ENCODE measurements at places on chromosomes 11 and 22.

DNA sequence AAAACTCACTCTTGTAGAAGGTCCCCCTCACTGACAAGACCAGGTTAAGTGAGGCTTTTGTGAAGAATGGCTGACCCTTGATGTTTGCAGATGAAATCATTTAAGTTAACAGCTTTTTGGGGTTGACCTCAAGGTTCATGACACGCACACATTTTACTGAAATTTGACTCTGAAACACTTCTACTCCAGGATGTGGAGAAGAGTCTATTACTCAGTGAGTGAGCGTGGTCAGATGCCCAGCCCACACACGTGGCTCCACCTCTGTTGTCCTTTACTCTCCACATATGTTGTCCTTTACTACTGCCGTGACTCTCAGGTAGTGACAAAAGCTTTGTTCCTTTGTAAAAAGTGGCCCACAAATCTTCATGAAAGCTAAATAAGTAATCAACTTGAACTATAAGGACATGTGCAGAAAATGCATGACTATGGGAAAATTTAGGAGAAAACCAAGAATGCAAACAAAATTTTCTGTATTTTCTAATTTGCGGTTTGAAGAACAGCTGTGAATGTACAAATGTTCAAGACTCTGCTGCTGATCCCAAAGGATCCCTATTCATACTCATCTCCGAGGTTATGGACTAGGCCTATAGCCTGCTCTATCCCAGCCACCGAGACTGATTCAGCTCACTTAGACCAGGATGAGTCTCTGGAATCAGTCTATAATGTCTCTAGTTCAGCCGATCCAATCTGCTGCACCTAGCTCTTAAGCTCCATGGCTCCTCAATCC, 22.4 kb downstream of the XRRA1 start:
- no peak for DNase-seq

- no peak for DNase-seq
These were observed 211.0 kb downstream of the NAV2 start for GRCh38 chr11:19923626-19924025.

DNA sequence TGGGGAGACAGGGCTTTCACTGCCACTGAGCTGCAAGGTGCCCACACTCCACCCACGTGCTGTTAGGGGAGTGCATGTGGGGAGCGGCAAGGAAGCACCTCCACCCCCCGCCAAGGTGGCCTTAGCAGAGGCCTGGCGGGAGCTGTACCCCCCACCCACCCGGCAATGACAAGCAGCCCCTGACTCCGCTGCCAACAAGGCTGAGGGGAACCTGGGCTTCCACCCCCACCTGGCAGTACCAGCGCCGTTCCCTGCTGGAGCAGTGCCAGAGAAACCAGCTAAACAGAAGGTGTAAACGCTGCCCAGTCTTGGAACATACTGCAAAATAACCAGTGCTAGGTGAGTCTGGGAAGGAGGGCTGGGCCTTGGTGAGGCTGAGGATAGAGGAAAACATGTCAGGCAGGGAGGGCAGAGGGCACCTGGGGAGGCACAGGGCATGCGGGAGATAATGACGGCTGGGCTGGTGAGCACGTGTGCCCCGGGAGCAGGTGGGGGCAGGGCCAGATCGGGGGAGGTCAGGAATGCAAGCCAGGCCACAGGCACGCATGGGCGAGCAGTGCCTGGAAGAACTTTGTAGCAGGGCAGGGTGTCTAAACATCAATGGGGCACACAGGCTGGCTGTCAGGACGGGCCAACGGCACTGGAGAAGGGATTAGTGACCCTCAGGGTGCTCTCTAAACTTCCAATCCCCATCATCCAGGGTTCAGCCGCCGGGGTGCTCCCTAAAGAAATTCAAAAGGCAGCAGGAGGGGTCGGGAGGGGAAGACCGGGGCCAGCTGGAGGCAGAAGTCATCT, 6.6 kb downstream of the CERK start:
- no peak for DNase-seq

DNA sequence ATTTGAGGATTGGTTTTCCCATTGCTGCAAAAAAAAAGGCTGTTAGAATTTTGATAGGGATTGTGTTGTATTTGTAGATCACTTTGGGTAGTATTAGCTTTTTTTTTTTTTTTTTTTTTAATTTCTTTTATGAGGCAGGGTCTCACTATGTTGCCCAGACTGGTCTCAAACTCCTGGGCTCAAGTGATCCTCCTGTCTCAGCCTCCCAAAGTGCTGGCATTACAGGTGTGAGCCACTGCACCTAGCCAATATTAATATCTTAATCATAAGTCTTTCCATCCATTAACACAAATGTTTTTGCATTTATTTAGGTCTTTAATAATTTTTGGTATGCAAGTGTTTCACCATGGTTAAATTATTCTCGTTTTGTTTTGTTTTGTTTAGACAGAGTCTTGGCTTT, 23.0 kb upstream of the AIFM3 start:
- DNase-seq, result no peak

DNA sequence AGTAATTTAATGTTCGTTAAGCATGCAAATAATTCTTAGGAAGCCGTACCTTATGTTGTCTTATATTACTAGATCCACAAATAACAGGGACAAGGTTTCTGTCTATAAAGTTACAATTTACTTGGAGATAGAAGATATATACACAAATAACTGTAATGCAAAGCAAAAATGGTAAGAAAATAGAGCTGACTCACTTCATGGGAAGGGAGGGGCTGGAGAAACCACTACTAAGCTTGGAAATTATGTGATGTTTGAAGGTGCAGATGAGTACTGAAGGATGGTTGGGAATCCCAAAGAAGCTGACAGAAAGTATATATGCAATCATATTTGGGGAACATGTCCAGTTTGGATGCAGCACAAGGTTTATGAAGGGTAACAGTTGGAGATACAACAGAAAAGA, 4.0 kb downstream of the NPAT start:
- DNase-seq, result no peak

GRCh38 chr22:17303441-17303839, 65.8 kb upstream of the CECR2 start:
- no peak for DNase-seq

DNA sequence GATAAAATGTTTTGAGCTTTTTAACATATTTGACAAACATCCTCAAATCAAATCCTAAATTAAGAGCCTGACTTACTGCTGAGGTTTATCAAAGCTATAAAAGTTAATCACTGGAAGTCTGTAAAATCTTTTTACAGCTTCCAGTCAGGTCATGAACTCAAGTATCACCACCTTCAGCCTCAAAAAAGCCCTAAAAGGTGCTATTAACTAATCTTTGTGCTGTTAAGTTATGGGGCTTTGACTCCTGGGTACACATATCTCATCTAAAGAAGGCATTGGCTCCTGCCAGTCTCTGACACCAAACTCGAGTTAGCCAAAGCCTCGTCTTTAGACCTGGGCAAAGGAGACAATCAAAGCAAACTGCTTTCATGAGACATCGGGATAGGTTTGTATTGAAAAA, 34.0 kb upstream of the CBX6 start:
- no peak for DNase-seq

DNA sequence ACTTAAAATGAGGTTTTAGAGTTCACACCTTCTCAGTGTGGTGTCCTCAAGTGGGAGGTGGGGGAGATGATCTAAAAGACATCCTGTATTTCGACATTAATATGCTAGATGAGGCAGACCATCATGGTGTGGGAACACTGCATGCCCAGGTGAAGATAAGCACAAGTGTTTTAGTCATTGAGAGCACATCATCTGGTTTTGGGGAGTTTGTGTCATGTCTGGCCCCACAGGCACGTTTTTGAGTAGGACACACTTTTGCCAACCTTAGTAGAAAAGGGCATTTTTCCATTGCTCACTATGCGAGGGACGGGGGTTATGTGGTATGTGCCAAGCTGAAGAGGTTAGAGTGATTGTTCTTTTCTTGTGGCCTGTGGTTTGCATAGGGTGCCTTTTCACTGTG, 189.3 kb downstream of the DBX1 start:
- DNase-seq, result no peak

GRCh38 chr22:36201630-36202319, at the start of gene APOL4:
Gene APOL4 (minus strand): TSS chr22:36201809. CDS start chr22:36201734, 75 bp downstream.
- DNase-seq, result no peak

DNA sequence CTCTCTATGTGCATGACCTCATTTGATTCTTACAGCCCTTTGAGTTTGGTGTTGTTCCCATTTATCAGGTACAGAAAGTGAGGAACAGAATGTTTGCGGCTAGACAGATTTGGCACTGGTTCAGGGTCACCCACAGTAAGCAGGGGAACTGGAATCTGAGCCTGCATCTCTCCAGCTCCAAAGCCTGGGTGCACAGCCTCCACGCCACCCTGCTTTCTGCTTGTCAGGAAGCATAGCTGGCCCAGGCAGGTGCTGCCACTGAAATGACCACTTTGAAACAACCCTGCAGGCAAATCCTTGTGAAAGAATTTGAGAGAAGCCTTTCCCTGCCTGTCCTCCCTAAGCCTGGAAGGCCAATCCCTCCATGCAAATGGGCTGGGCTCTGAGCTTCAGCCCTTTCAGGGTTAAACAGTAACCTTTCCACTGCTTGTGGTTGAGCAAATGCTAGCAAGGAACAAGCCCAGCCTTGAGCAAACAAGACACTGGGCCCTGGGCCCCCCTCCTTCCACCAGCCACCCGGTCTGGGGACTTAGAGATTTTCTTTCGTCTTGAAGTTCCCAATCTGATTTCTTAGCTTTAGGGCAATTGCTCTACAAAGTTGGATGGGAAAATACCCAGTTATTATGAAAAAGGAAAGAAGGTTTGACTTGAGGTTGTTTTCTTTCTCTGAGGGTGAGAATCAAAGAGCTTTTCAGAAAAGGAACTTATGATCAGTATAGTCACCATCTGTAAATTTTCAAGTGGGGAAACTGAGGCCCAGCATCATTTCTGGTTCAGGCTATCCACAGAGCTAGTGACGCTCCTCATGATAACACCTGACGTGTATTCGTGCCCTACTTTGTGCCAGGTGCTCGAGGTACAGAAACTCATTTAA, 19.4 kb downstream of the EHF start:
- no peak for DNase-seq

DNA sequence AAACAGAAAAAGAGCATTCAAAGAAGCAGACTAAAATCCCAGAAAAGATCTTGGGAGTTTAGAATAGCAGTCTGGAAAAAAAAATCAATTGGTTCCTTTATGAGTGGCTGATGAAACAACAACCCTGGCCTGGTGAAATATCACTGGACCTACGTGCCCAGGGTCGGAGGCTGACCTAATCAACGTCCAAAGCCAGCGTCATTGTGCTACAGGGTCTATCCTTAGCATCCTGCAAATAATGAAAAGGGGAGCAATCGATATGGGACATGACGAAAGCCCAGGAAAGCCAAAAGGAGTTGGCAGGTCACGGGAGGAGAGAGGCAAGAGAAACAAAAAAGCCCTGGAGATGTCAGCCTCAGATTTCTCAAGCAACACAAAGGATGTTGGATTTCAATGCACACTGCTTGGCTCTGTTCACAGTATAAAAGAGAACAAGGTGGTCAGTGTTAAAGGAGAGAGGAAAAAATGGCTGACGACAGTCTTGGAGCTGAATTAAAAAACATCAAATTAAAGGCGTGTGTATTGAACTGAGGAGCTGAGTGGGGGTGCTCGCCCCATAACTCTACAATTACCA, 148.8 kb downstream of the BLID start:
- DNase-seq, result no peak

DNA sequence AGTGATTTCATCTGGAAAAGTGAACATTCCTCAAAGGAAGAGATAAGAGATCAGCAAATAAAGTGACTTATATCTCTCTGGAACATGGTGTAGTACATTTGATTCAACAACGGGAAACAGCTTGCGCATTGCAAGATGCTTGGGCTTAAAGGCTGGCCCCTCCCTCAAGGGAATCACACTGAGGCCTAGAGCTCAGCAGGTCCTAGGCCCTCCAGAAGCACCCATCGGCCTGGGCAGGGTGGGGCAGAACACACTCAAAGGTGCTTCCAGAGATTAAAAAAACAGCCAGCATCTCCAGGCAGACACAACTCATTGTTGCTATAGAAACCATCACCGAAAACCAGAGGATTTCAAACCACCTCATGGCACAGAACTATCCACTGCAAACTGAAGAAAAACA, 69.0 kb upstream of the ARFGAP3 start:
- no peak for DNase-seq

- no peak for DNase-seq
These were observed 1115.0 kb downstream of the BRD1 start for GRCh38 chr22:48712558-48713271.

- DNase-seq, result no peak
These were observed 769.8 kb downstream of the BRD1 start for GRCh38 chr22:49057910-49058309.

DNA sequence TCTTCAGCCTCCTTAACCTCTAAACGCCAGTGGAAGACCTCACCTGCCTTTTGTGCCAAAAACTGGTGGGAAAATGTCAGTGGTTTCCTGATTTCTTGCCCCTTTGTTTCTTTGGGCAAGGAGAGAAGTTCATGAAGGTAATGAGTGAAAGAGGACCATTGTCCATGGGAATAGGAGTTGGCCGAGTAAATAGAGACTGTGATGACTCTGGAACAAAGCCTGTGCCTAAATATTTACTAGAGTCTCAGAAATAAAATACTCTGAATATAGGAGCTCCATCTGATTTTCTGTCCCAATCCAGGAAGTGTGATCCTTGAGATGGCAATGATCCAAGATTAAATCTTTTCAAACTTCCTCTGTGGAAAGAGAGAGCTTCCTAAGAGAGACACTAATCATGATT, 12.0 kb downstream of the SLC5A1 start:
- DNase-seq, result no peak

GRCh38 chr11:11332141-11332710, 20.8 kb downstream of the CSNK2A3 start:
- DNase-seq, result no peak

DNA sequence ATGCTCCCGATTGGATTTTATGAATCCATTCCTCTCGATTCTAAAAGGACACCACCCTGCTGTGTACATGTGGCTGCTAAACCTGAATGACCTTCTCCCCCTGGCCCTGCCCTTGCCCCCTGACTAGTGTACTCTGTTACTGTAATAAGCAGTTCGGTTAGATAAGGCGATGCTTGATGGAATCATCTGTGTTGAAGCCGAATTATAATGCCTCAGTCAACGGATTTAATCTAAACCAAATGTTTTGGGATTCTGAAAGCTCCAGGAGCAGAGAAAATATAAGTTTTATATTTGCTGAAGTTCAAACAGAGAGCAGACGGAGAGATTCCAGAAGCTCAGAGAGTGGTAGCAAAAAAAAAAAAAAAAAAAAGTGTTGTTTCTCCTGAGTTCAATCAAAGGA, 275.4 kb upstream of the MPPED2 start:
- no peak for DNase-seq

DNA sequence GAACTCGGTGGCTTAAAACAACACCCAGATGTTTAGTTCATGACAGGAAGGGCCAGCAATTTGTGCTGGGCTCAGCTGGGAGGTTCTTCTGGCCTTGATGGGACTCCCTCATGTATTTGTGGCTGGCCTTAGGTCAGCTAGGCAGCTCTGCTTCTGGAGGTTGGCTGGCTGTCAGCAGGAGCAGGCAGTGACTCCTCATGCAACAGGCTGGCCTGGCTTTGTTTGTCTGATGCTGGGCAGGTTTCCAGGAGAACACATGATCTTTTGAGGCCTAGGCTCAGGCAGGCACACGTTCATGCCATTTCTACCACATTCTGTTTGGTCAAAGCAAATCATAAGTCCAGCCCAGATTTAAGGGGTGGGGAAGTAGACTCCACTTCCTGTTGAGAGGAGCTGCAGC, 571.2 kb downstream of the TBC1D22A start:
- no peak for DNase-seq

All from posterior cingulate gyrus (tissue), 11 donors.